CD8-positive, alpha-beta memory T cell (primary cell): ENCODE measurements at places on chromosomes 2 and 18.

DNA sequence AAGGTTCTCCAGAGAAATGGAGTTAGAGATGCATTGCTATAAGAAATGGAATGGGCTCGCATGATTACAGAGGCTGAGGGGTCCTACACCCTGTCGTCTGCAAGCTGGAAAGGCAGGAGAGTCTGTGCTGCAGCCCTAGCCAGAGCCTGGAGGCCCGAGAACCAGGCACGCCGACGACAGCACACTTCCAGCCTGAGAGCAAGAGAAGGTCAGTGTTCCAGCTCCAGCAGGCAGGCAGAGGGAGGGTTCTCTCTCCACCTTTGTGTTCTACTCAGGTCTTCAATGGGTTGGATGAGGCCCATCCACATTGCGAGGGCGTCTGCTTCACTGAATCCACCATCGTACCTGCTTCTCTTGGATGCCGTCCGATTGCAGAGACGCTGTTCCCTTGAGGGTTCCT lies 177.6 kb upstream of the HDAC4 start:
- no peak overlapping the region for H3K4me3 ChIP-seq
- DNase-seq, result no peak
- no peaks in the 10 kb centered on the region for H3K36me3 ChIP-seq
- no peak overlapping the region for H3K27ac ChIP-seq
- no peaks in the 10 kb centered on the region for H3K4me1 ChIP-seq

GRCh38 chr2:44799754-44800153 lies 141.7 kb upstream of the SIX3 start:
- H3K27ac ChIP-seq, result no peak overlapping the region
- no peaks in the 10 kb centered on the region for H3K36me3 ChIP-seq
- no peak overlapping the region for H3K4me3 ChIP-seq
- peaks cover 24% of the 10 kb centered on the region for H3K27me3 ChIP-seq
- peaks cover 12% of the 10 kb centered on the region for H3K4me1 ChIP-seq

- no peak for DNase-seq
- no peaks in the 10 kb centered on the region for H3K36me3 ChIP-seq
- no peaks in the 10 kb centered on the region for H3K27me3 ChIP-seq
- no peaks in the 10 kb centered on the region for H3K4me1 ChIP-seq
- H3K4me3 ChIP-seq, result no peak overlapping the region
Measured at GRCh38 chr2:220247588-220248350, 620.3 kb downstream of the SLC4A3 start.

- no peak for DNase-seq
- peaks cover 12% of the 10 kb centered on the region for H3K4me1 ChIP-seq
- peak overlapping the region; percentile 82 for H3K4me3 ChIP-seq
- H3K27me3 ChIP-seq, result no peaks in the 10 kb centered on the region
Measured at GRCh38 chr2:86622519-86623042, 1.1 kb downstream of the RNF103 start.

- no peak overlapping the region for H3K27ac ChIP-seq
- no peaks in the 10 kb centered on the region for H3K36me3 ChIP-seq
- DNase-seq, result no peak
- peaks cover 9% of the 10 kb centered on the region for H3K4me1 ChIP-seq
- H3K27me3 ChIP-seq, result no peaks in the 10 kb centered on the region
Measured at GRCh38 chr2:100964222-100964621, 37.9 kb upstream of the RPL31 start.
